ENCODE measurements at places on chromosomes 5 and 9. TPM values are rescaled to one million over a fixed set of nuclear protein-coding genes. Genes with fewer than 3 reads are reported as not detected.

The SCGB3A2 gene
- total RNA-seq, result 28.8 TPM

The PIP5KL1 gene
- 7.8 TPM for total RNA-seq

The SLC1A3 gene
- 1.7 TPM for total RNA-seq

The KCNMB1 gene
- total RNA-seq, result 0.09 TPM

The JADE2 gene
- 50.0 TPM for total RNA-seq

The CCDC69 gene
- 4.4 TPM for total RNA-seq

The FCN1 gene
- total RNA-seq, result not detected

The ARL14EPL gene
- not detected for total RNA-seq

The FBP2 gene
- total RNA-seq, result not detected

The EIF4EBP3 gene
- 5.9 TPM for total RNA-seq

The SMIM23 gene
- not detected for total RNA-seq

The CRB2 gene
- total RNA-seq, result 1.7 TPM

The SLC36A2 gene
- total RNA-seq, result not detected

The F12 gene
- total RNA-seq, result 2.7 TPM

The BARX1 gene
- total RNA-seq, result 0.35 TPM

The PCDH12 gene
- not detected for total RNA-seq

The IL5 gene
- total RNA-seq, result not detected

The TERT gene
- 9.8 TPM for total RNA-seq

The PTGDS gene
- 22.1 TPM for total RNA-seq

The KLF4 gene
- 1.7 TPM for total RNA-seq

The SPINK13 gene
- not detected for total RNA-seq

The RAB3C gene
- total RNA-seq, result 4.7 TPM

The FAM151B gene
- total RNA-seq, result 1.2 TPM

The RALGDS gene
- total RNA-seq, result 30.8 TPM

The CARD9 gene
- 1.0 TPM for total RNA-seq

The TRIM36 gene
- 15.9 TPM for total RNA-seq

The CDK9 gene
- total RNA-seq, result 108 TPM

The ZBED3 gene
- total RNA-seq, result 3.1 TPM

The BTNL3 gene
- not detected for total RNA-seq

The OR1N2 gene
- not detected for total RNA-seq

The GRAMD2B gene
- 7.9 TPM for total RNA-seq

The IFNA13 gene
- total RNA-seq, result not detected

The MORN5 gene
- 0.81 TPM for total RNA-seq

The FAXDC2 gene
- total RNA-seq, result 3.2 TPM

The PCDHGA2 gene
- 1.4 TPM for total RNA-seq

The ADAMTS2 gene
- 1.6 TPM for total RNA-seq

The NTRK2 gene
- total RNA-seq, result 0.38 TPM

The PHF24 gene
- total RNA-seq, result 2.7 TPM

The FCN2 gene
- total RNA-seq, result not detected

The NOTCH1 gene
- total RNA-seq, result 22.3 TPM

The WDR38 gene
- not detected for total RNA-seq

The LRRTM2 gene
- not detected for total RNA-seq

The TSSK1B gene
- not detected for total RNA-seq

The DAB2IP gene
- total RNA-seq, result 71.0 TPM

The PTPRD gene
- 97.4 TPM for total RNA-seq

The PCDHA3 gene
- 2.9 TPM for total RNA-seq

The GDNF gene
- 0.58 TPM for total RNA-seq

The CTNND2 gene
- total RNA-seq, result 6.5 TPM

The PLCXD3 gene
- total RNA-seq, result 52.9 TPM

The TPD52L3 gene
- total RNA-seq, result not detected

The PPP3R2 gene
- total RNA-seq, result not detected

The SPINK7 gene
- total RNA-seq, result not detected

The CDH10 gene
- 0.92 TPM for total RNA-seq

The TRPM3 gene
- 2.5 TPM for total RNA-seq

The AK1 gene
- total RNA-seq, result 24.8 TPM

The CSF1R gene
- total RNA-seq, result 0.19 TPM

The RANBP3L gene
- total RNA-seq, result not detected

The UGT3A2 gene
- total RNA-seq, result 13.5 TPM

The GFPT2 gene
- total RNA-seq, result 37.3 TPM
